ENCODE measurements at places on chromosomes 3 and 15.
A peak's percentile ranks its signal among the peaks of the same experiment; 100 is the strongest.

DNA sequence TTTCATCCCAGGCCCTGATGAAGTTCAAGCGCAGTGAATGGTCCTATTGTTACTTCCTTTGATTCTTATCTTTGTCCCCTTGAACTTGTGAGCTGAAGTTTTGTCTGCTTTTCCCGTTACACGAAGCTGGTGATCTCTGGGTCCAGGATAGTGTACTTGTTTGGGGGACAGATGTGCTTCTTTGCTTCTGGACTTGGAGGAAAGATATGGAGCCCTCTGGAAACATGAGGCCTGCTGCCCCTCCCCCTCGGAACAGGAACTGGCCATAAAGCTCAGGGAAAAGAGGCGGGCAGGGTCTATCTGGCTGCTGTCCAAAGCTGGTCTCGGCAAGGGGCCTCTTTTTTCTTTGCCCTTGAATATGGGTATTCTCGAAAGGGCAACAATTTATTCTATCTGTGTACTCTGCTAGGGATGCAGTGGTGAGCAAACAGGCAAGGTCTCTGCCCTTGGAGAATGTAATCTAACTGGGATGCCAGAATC is 47.6 kb downstream of the IDH2 start:
- no peaks in the 10 kb centered on the region for H3K27me3 ChIP-seq
- H3K36me3 ChIP-seq = peaks cover 2% of the 10 kb centered on the region
- H3K4me1 ChIP-seq = peaks cover 19% of the 10 kb centered on the region
- no peak overlapping the region for H3K27ac ChIP-seq

DNA sequence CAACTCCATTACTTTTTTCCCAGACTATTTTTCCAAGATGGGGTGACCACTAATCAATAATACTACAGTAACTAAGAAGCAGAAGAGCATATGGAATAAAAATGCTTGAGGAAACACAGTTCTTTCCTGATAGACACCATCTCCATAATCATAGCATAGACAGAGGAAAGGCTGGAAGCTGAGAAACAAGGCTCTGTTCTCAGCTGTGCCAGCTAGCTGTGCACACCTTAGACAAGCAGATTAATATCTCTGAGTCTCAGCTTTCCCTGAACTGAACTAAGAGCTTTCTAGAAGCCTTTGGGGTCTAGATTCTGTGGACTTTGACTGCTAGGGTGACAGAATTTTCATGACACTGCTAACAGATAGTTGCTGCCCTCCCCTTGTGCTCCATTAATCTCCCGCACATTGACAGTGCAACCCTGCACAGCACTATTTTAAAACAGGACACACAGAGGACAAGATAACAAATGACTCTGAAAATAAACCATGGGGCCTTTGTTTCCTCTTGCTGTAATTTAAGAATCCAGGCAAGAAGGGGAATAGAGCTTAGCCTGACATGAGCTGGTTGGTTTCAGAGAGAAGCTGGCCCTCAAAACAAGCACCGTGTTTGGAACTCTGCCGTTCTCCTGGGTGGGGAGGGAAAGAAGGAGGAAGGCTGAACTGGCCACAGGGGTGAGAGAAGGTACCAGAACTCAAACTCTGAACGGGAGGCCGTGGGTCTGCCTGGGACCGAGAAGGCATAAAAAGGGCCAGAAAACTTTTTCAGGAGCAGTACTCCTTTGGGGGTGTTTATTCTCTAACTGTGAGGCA is 67.4 kb downstream of the ATP13A5 start:
- no peak overlapping the region for H3K27ac ChIP-seq
- no peaks in the 10 kb centered on the region for H3K36me3 ChIP-seq
- no peak overlapping the region for H3K4me3 ChIP-seq
- no peaks in the 10 kb centered on the region for H3K4me1 ChIP-seq

GRCh38 chr3:149400645-149401044 is 23.2 kb upstream of the TM4SF1 start:
- no peak overlapping the region for H3K4me3 ChIP-seq
- peaks cover 17% of the 10 kb centered on the region for H3K27me3 ChIP-seq
- H3K27ac ChIP-seq = no peak overlapping the region
- no peaks in the 10 kb centered on the region for H3K4me1 ChIP-seq

GRCh38 chr3:112734736-112735350 is 93.9 kb upstream of the CCDC80 start:
- H3K36me3 ChIP-seq = no peaks in the 10 kb centered on the region
- no peaks in the 10 kb centered on the region for H3K27me3 ChIP-seq
- peaks cover 48% of the 10 kb centered on the region for H3K4me1 ChIP-seq
- H3K27ac ChIP-seq = no peak overlapping the region
- H3K4me3 ChIP-seq = no peak overlapping the region

- DNase-seq = no peak
- H3K27ac ChIP-seq = no peak overlapping the region
- no peak overlapping the region for H3K4me3 ChIP-seq
- no peaks in the 10 kb centered on the region for H3K4me1 ChIP-seq
- H3K27me3 ChIP-seq = no peaks in the 10 kb centered on the region
- H3K36me3 ChIP-seq = no peaks in the 10 kb centered on the region
Measured at GRCh38 chr3:170309046-170309445, 48.5 kb upstream of the SKIL start.

- no peak for DNase-seq
- no peaks in the 10 kb centered on the region for H3K4me1 ChIP-seq
- H3K36me3 ChIP-seq = no peaks in the 10 kb centered on the region
- H3K27ac ChIP-seq = no peak overlapping the region
Measured at GRCh38 chr3:197501496-197501878, 54.3 kb downstream of the BDH1 start.

GRCh38 chr3:46845397-46845859 is 17.8 kb downstream of the MYL3 start:
- peaks cover 11% of the 10 kb centered on the region for H3K4me1 ChIP-seq
- H3K36me3 ChIP-seq = peaks cover 5% of the 10 kb centered on the region
- peaks cover 24% of the 10 kb centered on the region for H3K27me3 ChIP-seq
- H3K27ac ChIP-seq = no peak overlapping the region
- peak overlapping the region; percentile 60 for H3K4me3 ChIP-seq

- no peak for DNase-seq
- H3K4me3 ChIP-seq = no peak overlapping the region
- no peak overlapping the region for H3K27ac ChIP-seq
- no peaks in the 10 kb centered on the region for H3K36me3 ChIP-seq
Measured at GRCh38 chr15:101391981-101392640, 97.1 kb upstream of the SNRPA1 start.

DNA sequence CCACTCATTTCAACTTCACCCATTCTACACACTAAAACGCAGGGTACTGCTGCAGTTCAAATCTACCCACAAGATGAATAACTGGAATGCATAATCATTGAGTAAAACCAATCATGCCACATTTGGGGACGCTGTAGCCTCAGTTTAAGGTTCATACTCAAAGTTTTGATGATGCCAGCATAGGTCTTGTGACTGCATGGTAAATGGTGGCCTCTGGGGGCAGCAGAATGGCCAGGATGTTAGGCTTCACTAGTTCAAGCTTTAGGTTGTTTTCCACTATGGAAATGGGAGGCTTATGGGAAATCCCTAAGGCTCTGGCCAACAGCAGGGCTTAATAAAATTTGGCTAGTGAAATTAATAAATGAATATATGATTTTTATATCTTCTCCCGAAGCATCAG is 104.3 kb upstream of the TSC22D2 start:
- no peak overlapping the region for H3K27ac ChIP-seq
- DNase-seq = no peak
- H3K4me1 ChIP-seq = no peaks in the 10 kb centered on the region

DNA sequence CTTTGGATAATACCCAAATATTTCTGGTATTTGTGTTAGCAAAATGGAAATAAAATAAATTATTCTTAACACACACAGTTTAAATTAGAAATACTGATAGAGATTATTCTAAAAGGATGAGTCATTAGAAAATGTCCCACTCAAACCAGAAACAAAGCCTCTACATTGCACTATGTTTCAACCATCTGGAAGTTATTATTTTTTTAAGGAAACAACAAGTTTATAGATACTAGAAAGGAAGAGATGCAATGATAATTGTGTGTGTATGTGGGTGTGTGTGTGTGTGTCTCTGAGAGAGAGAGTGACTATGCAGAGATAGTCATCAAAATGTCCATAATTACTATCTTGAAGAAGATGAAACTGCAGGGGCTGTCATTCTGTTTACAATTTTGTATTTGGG is 1340.5 kb downstream of the ROBO1 start:
- H3K27ac ChIP-seq = no peak overlapping the region
- H3K4me1 ChIP-seq = no peaks in the 10 kb centered on the region
- no peaks in the 10 kb centered on the region for H3K36me3 ChIP-seq
- DNase-seq = no peak
- no peak overlapping the region for H3K4me3 ChIP-seq

- no peaks in the 10 kb centered on the region for H3K4me1 ChIP-seq
- DNase-seq = no peak
Measured at GRCh38 chr3:54905261-54905888, 22.5 kb downstream of the LRTM1 start.

- H3K27ac ChIP-seq = no peak overlapping the region
- DNase-seq = no peak
- peaks cover 64% of the 10 kb centered on the region for H3K36me3 ChIP-seq
- H3K4me3 ChIP-seq = no peak overlapping the region
- no peaks in the 10 kb centered on the region for H3K27me3 ChIP-seq
Measured at GRCh38 chr3:136929977-136930670, 27.7 kb upstream of the IL20RB start.

DNA sequence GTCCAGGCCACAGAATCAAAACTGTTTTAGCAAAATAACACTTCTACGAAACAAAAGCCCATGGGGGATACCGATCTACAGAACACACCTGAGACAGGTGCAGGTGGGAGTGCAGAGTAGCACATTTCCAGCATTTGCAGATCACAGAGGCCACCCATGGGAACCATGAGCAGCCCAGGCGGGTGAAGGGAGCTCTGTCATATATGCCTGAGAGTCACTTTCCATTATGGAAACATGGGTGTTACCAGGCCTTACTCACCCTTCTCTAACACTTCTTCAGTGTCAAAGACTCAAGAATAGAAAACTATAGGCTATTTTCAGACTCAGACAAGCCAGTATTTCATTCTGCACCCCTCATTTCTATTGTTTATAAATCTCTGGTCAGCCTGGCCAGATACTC is 3.5 kb downstream of the PLA1A start:
- no peak overlapping the region for H3K4me3 ChIP-seq
- H3K27me3 ChIP-seq = no peaks in the 10 kb centered on the region
- H3K4me1 ChIP-seq = peaks cover 52% of the 10 kb centered on the region
- no peak for DNase-seq
- no peaks in the 10 kb centered on the region for H3K36me3 ChIP-seq
- H3K27ac ChIP-seq = peak overlapping the region; percentile 20

DNA sequence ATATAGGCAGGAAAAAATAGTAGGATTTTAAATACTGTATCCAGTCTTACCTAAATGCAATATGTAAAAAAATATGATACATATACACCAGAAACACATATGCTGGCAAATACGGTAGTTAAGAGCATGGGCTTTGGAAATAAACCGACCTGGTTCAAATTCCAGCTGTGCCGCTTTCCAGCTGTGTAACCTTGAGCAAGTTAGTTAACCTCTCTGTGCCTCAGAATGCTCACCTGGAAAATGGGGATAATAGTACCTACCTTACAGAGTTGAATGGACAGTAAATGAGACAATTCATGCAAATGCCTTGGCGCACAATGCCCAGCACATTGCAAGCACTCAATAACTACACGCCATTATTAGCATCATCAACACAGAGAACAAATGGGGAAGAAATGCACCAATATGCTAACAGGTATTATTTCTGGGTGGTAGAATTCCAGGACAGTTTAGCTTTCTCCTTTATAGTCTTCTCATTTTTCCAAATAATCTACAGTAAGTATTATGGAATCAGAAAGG is 50.6 kb downstream of the SUMF1 start:
- peaks cover 17% of the 10 kb centered on the region for H3K36me3 ChIP-seq
- no peaks in the 10 kb centered on the region for H3K27me3 ChIP-seq
- H3K4me3 ChIP-seq = no peak overlapping the region
- H3K4me1 ChIP-seq = peaks cover 12% of the 10 kb centered on the region

GRCh38 chr15:78208887-78209645 is 25.3 kb downstream of the ACSBG1 start:
- DNase-seq = peak; percentile 8
- no peak overlapping the region for H3K27ac ChIP-seq
- no peaks in the 10 kb centered on the region for H3K36me3 ChIP-seq
- H3K4me3 ChIP-seq = no peak overlapping the region
- peaks cover 11% of the 10 kb centered on the region for H3K27me3 ChIP-seq

DNA sequence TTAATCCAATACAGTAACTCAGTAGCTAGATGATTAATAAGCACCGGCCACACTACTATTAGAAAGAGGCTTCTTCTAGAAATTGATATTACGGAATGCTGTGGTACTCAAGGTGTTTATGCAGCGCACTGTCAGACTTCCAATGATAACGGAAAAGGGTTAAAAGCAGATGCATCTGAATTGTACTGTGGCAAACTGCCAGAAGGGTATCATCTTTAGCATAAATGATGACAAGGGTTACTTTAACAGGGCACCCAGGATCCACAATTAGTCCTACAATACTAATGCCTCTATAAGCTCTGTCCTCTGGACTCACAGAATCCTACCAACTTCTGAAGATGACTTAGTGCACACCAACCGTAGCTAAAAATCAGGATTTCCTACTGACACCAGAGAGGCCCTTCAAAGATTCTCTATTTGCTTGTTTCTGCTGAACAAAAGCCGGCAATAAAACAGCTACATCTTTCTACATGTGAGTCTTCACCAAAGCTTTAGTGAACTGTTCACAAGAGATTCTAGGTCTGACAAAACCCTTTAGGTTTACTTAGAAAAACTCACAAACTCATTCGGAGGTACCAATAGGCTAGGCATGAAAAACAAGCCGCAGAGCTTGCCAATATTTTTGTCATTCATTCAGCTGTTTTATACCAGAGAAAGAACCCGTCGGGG is 7.1 kb downstream of the SATB1 start:
- peak overlapping the region; percentile 44 for H3K27ac ChIP-seq
- no peak for DNase-seq
- peak overlapping the region; percentile 45 for H3K4me3 ChIP-seq

- no peaks in the 10 kb centered on the region for H3K4me1 ChIP-seq
Measured at GRCh38 chr3:134428401-134428800, 54.2 kb upstream of the AMOTL2 start.
